T1000 (cell line): ENCODE measurements at places on chromosomes 13 and 19.

DNA sequence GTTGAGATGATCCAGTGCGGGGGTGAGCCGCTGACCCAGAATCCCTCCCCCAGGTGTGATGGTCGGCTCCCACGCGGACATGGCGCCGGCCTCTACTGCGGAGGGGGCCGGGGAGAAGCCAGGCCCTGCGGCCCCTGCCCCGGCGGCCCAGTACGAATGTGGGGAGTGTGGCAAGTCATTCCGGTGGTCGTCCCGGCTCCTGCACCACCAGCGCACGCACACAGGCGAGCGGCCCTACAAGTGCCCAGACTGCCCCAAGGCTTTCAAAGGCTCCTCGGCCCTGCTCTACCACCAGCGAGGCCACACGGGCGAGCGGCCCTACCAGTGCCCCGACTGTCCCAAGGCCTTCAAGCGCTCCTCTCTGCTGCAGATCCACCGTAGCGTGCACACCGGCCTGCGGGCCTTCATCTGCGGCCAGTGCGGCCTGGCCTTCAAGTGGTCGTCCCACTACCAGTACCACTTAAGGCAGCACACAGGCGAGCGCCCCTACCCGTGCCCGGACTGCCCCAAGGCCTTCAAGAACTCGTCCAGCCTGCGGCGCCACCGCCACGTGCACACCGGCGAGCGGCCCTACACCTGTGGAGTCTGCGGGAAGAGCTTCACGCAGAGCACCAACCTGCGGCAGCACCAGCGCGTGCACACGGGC, 3.7 kb upstream of the NAT14 start:
- DNase-seq, result no peak

DNA sequence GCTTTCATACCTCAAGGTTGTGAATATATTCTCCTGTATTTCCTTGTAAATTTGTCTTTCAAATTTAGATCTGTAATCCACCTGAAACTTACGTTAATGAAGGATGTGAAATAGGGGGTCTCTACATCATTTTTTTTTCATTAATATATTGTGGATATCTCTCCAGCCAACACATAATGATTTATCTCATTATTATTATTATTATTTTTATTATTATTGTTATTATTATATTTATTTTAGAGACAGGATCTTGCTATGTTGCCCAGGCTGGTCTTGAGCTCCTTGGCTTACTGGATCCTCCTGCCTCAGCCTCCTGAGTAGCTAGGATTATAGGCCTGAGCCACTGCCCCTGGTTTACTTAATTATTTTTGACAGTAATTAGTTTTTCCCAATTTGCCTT, 4.3 kb upstream of the LIPE start:
- no peak for DNase-seq

DNA sequence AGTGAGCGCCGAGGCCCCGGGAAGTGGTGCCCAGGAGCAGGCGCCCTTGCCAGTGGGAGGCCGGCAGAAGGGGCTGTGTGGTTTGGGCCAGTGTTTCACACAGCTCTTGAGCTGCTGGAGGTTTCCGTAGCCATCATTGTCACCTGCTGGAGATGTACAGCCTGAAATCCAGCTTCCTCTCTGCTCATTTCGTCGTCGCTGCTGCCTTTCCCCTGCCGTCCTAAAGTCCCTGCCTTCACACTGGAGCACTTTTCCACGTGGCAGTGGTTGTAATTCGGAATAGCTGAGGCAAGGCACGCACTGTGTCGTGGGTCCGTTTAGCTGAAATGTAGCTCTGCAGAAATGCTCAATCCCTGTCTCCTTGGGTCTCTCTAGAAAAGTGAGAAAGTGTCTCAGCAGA, 13.2 kb downstream of the DAZAP1 start:
- no peak for DNase-seq

DNA sequence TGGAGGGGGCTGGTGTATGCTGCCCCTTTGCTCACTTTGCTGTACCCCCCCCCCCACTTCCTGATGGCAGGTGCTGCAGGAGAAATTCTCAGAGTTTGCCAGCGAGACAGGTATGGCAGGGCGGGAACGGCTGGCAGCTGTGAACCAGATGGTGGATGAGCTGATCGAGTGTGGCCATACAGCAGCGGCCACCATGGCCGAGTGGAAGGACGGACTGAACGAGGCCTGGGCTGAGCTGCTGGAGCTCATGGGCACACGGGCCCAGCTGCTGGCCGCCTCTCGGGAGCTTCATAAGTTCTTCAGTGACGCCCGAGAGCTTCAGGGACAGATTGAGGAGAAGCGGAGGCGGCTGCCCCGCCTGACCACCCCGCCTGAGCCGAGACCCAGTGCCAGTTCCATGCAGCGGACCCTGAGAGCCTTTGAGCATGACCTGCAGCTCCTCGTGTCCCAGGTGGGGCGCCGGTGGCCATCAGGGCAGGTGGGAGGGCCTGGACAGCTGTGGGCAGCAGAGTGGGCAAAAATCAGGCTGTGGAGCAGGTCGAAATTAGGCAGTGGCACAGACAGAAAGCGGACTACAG, 19.6 kb upstream of the SHKBP1 start:
- no peak for DNase-seq

GRCh38 chr19:43662487-43662886, 7.5 kb downstream of the PLAUR start:
- DNase-seq, result no peak
